ENCODE measurements at places on chromosomes 5 and 9. TPM values are rescaled to one million over a fixed set of nuclear protein-coding genes. Genes with fewer than 3 reads are reported as not detected.
A peak's percentile ranks its signal among the peaks of the same experiment; 100 is the strongest.

GRCh38 chr5:93582677-93583438 is at the start of gene NR2F1:
Gene NR2F1, plus strand, starts transcription at chr5:93583222. Its CDS starts 1,802 bp downstream, at chr5:93585024.
- peaks cover 95% of the 10 kb centered on the region for H3K27me3 ChIP-seq
- no peak within 1 kb of the TSS for H3K27ac ChIP-seq
- DNase-seq = peak; percentile 93

DNA sequence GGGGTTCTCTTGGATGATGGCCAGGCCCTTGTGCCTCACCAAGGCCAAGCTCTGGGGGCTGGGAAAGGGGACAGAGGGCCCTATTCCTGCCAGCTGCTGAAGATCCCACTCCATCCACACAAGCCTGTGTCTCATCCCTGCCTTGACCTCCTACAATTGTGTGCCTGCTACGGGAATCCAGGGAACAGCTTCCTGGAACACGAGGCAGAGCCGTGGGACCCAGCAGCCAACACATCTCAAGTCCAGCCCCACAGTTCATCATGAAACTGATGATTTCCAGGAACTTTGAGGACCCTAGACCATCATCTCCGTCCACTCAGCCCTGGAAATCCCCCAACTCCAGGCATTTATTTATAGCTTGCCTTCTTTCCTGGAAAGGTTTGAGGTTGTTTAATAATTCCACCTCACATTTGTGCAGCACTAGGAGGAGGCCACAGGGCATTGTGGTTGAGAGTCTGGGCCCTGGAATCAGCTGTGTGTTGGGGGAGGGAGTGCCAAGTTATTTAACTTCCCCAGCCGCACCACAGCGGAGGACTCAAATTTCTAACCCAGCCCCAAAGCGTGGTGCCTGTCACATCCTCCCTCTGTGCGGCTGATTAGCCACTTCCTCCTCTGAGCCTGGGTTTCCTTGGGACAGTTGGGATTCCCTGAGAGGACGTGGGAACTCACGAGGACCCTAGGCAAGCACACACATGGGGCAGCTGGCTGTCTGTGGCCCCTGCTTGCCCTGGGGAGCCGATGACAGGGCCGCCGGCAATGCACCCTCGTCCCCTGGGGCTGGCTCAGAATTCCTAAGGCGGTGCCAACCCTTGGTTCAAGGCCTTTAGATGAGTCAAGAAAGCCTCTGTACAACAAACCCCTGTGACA is 58.2 kb upstream of the GGTA1 start:
- no peaks in the 10 kb centered on the region for H3K27me3 ChIP-seq
- peak overlapping the region; percentile 42 for H3K4me3 ChIP-seq
- no peaks in the 10 kb centered on the region for H3K36me3 ChIP-seq
- peaks cover 23% of the 10 kb centered on the region for H3K4me1 ChIP-seq

- no peak for DNase-seq
- H3K27ac ChIP-seq = no peak overlapping the region
- H3K4me1 ChIP-seq = no peaks in the 10 kb centered on the region
- no peaks in the 10 kb centered on the region for H3K36me3 ChIP-seq
- H3K27me3 ChIP-seq = no peaks in the 10 kb centered on the region
Measured at GRCh38 chr5:160938532-160938931, 86.5 kb upstream of the ATP10B start.

- no peak overlapping the region for H3K4me3 ChIP-seq
- no peak for DNase-seq
Measured at GRCh38 chr9:75964427-75964826, 74.0 kb downstream of the PCSK5 start.

DNA sequence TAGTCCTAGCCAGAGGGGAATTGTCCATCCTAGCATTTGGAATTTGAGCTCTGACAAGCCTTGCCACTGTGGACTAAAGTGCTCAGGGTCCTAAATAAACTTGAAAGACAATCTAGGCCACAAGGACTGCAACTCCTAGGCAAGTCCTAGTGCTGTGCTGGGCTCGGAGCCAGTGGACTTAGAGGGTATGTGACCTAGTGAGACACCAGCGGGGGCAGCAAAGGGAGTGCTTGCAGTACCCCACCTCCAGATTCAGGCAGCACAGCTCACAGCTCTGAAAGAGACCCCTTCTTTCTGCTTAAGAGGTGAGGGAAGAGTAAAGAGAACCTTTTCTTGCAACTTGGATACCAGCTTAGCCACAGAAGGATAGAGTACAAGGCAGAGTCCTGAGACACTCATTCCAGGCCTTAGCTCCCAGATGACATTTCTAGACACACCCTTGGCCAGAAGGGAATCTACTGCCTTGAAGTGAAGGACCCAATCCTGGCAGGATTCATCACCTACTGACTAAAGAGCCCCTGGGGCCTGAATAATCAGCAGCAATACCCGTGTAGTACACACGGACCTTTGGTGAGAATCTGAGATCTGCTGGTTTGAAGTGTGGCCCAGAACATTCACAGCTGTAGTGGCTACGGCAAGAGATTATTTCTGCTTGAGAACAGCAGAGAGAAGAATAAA is 164.6 kb downstream of the CCDC171 start:
- H3K27me3 ChIP-seq = no peaks in the 10 kb centered on the region
- H3K4me1 ChIP-seq = peaks cover 9% of the 10 kb centered on the region
- peak; percentile 13 for DNase-seq
- no peak overlapping the region for H3K27ac ChIP-seq

Gene PPIC
- total RNA-seq = 21.3 TPM

Gene TUSC1
- 7.3 TPM for total RNA-seq

GRCh38 chr5:178152491-178153444 is 917 bp downstream of the NHP2 start:
- peak overlapping the region; percentile 72 for H3K4me3 ChIP-seq
- H3K4me1 ChIP-seq = peaks cover 5% of the 10 kb centered on the region
- H3K36me3 ChIP-seq = peaks cover 20% of the 10 kb centered on the region

DNA sequence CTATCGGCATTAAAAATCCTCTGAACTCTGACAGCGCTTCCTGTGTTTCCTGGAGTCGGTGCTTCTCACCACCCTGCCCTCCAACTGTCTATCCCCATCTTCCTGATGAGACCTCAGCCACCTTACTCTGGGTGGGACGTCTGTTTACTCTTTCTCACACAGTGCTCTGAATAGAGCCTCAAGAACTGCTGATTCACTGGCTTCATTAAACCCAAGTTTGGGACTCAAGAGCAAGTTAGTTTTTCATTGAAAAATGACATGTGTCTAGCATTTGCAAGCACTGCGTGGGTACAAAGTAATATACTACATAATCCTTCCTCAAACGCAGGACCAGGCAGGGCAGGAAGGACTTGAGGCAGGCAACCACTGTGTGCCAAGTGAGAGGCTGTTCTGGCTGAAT is 49.5 kb downstream of the DAP start:
- H3K4me1 ChIP-seq = no peaks in the 10 kb centered on the region
- no peak overlapping the region for H3K27ac ChIP-seq
- no peak for DNase-seq
- H3K27me3 ChIP-seq = no peaks in the 10 kb centered on the region

Gene SLC31A2
- 3.8 TPM for total RNA-seq

DNA sequence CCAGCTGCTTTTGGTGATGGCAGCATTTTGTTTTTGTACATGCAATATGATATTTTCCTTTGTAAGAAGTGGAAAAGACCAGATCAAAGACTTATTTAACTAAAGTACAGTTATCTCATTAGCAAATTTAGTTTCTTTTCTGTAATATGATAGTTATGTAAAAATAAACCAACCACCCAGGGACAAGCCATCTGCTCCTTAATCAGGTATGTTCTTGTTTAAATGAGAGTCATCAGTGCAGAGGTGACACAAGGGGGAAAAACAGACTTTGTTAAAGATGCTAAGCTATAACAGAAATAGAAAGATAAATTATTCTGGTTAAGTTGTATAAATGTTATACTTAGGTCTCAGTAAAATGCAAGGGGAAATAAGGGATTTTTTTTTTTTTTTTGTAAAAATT is 805.7 kb upstream of the SEMA6A start:
- no peaks in the 10 kb centered on the region for H3K27me3 ChIP-seq
- H3K4me3 ChIP-seq = no peak overlapping the region
- H3K27ac ChIP-seq = no peak overlapping the region
- H3K4me1 ChIP-seq = no peaks in the 10 kb centered on the region
- H3K36me3 ChIP-seq = no peaks in the 10 kb centered on the region

Gene ROPN1L
- not detected for total RNA-seq

- H3K36me3 ChIP-seq = no peaks in the 10 kb centered on the region
- no peaks in the 10 kb centered on the region for H3K27me3 ChIP-seq
- H3K27ac ChIP-seq = no peak overlapping the region
- DNase-seq = no peak
Measured at GRCh38 chr9:37926737-37927118, 22.8 kb upstream of the SLC25A51 start.

Gene GABRA6
- not detected for total RNA-seq

- no peaks in the 10 kb centered on the region for H3K4me1 ChIP-seq
- no peaks in the 10 kb centered on the region for H3K36me3 ChIP-seq
- H3K27me3 ChIP-seq = no peaks in the 10 kb centered on the region
- DNase-seq = no peak
- H3K4me3 ChIP-seq = no peak overlapping the region
- H3K27ac ChIP-seq = no peak overlapping the region
Measured at GRCh38 chr5:179400020-179400419, 54.8 kb upstream of the ADAMTS2 start.

- no peaks in the 10 kb centered on the region for H3K4me1 ChIP-seq
- no peak within 1 kb of the TSS for H3K4me3 ChIP-seq
- no peak within 1 kb of the TSS for H3K27ac ChIP-seq
- no peaks in the 10 kb centered on the region for H3K27me3 ChIP-seq
Measured at GRCh38 chr5:35938568-35939227, at the start of gene CAPSL. Gene CAPSL, minus strand, starts transcription at chr5:35938622. Its CDS starts 17,502 bp downstream, at chr5:35921120.

GRCh38 chr5:64269164-64269563 is 103.5 kb downstream of the RNF180 start:
- no peaks in the 10 kb centered on the region for H3K27me3 ChIP-seq
- no peaks in the 10 kb centered on the region for H3K36me3 ChIP-seq
- H3K4me3 ChIP-seq = no peak overlapping the region

DNA sequence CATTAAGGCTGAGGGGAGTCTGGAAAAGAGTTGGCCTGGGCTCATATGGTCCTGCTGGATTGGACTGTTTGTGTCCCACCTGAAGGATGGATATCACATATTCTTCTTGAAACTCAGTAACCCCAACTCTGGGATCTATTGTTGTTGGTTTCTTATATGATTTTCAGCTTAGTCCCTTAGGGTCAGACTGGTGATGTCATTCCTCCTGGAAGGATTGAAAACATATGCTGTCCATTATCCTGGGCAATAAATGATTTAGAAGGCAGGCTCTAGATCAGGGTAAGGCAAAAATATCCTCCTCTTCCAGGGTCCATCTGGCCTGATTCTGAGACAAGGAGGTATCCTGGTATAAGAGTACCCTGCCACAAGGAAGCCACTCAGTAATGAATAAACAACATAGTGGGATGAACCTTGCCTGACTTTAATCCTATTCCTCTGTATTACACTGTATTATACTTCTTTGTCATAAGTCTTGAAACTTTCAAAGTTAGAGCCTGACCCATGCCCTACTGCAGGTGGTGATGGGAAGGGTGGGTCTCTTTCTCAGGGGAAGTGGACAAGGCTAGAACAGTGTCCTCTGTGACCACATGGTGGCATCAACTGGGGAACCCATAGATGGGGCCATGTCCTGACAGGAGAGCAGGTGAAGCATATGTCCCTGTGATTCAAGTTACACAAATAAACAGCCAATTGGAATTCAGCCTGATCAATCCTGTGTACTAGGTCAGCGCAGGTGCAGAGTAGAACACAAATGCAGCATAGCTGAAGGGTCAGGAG is 454.4 kb upstream of the TRPC7 start:
- H3K36me3 ChIP-seq = no peaks in the 10 kb centered on the region
- peak; percentile 8 for DNase-seq
- H3K27ac ChIP-seq = no peak overlapping the region
- no peak overlapping the region for H3K4me3 ChIP-seq

Gene STC2
- 160 TPM for total RNA-seq

Gene SLC25A2
- total RNA-seq = not detected

DNA sequence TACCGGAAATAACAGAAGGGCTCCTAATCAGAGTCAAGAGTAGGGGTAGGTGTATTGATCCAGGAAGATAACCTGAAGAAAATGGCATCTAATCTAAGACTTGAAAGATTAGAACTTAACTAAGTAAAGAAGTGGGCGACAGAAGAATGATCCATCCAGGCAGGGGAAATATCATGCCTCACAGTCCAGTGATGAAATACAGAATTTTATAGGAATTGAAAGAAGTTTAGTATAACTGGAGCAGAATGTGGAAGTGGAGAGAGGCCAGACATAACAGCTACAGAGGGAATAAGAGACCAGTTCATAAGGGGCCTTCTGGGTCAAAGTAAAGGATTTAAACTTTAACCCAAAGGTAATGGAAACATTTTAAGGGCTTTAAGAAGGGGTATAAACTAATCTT is 42.2 kb downstream of the ERP44 start:
- H3K4me3 ChIP-seq = no peak overlapping the region
- no peak for DNase-seq
- no peaks in the 10 kb centered on the region for H3K36me3 ChIP-seq
- H3K27me3 ChIP-seq = no peaks in the 10 kb centered on the region
- no peaks in the 10 kb centered on the region for H3K4me1 ChIP-seq
- H3K27ac ChIP-seq = no peak overlapping the region

DNA sequence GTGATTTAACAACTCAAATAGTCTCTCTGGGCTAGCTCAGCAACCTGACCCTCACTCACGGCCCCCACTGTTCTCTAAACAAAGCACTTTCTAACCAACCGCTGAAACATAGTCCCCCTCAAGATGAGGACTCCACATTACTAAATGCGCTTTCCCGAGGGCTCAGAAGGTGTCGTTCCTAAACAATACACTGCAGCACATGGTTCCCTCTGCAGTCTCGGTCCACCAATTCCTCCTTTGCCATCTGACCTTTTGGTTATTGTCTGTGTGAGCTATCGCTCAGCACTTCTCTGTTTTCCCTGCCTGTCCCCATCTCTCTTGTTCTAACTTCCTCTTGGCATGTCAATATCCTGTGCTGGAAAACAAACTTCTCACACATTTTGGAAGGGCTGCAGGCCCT is 7.2 kb downstream of the EPB41L4A start:
- H3K27ac ChIP-seq = no peak overlapping the region
- no peak for DNase-seq
- no peak overlapping the region for H3K4me3 ChIP-seq
- H3K36me3 ChIP-seq = no peaks in the 10 kb centered on the region
- H3K4me1 ChIP-seq = peaks cover 12% of the 10 kb centered on the region

GRCh38 chr5:168030912-168031311 is 260.5 kb upstream of the WWC1 start:
- H3K36me3 ChIP-seq = no peaks in the 10 kb centered on the region
- no peak for DNase-seq
- no peak overlapping the region for H3K27ac ChIP-seq
- H3K4me1 ChIP-seq = no peaks in the 10 kb centered on the region
- no peaks in the 10 kb centered on the region for H3K27me3 ChIP-seq

- no peak overlapping the region for H3K4me3 ChIP-seq
- no peak for DNase-seq
- no peaks in the 10 kb centered on the region for H3K4me1 ChIP-seq
- no peak overlapping the region for H3K27ac ChIP-seq
- H3K27me3 ChIP-seq = no peaks in the 10 kb centered on the region
Measured at GRCh38 chr5:84729326-84729725, 344.6 kb upstream of the EDIL3 start.

- H3K27ac ChIP-seq = no peak overlapping the region
- H3K36me3 ChIP-seq = no peaks in the 10 kb centered on the region
- no peak for DNase-seq
Measured at GRCh38 chr5:109725135-109725534, 35.4 kb downstream of the MAN2A1 start.

GRCh38 chr5:154384480-154385235 is 61.1 kb upstream of the SAP30L start:
- no peaks in the 10 kb centered on the region for H3K27me3 ChIP-seq
- no peak overlapping the region for H3K27ac ChIP-seq
- DNase-seq = no peak
- no peaks in the 10 kb centered on the region for H3K36me3 ChIP-seq
- H3K4me3 ChIP-seq = no peak overlapping the region
- H3K4me1 ChIP-seq = no peaks in the 10 kb centered on the region

Gene GHR
- total RNA-seq = 1.9 TPM

Gene TNC
- 2.7 TPM for total RNA-seq
